ENCODE measurements at places on chromosomes 6 and 20.

DNA sequence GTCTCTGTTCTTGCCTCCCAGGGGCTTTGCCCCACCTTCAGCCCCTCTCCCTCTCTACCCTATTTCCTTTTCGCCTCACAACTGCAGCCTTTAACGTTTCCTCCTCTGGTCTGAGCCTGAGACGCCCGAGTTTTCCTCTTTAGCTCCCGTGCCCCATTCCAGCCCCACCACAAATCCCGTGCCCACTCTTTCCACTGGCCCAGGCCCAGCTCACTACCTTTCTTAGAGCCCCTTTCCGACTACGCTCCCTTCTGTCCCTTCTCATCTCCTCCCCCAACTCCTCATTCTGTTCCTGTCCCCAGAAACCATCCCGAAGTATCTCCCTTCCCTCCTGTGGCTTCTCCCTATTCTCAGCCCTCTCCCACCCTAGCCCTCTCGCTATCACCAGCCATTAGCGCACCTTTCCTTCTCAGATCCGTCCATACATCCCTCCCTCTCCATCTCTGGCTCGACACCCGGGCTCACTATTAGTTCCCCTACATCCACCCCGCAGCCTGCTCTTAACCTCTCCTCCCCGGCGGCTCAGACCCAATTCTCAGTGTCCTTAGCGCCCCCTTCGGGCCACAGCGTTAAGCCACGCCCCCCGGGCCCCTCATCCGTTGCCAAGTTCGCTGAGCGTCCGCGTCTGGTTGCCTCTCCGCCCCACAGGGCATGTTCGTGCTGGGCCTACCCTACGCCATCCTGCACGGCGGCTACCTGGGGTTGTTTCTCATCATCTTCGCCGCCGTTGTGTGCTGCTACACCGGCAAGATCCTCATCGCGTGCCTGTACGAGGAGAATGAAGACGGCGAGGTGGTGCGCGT lies 2.7 kb downstream of the SLC32A1 start:
- DNase-seq: peak; percentile 43

DNA sequence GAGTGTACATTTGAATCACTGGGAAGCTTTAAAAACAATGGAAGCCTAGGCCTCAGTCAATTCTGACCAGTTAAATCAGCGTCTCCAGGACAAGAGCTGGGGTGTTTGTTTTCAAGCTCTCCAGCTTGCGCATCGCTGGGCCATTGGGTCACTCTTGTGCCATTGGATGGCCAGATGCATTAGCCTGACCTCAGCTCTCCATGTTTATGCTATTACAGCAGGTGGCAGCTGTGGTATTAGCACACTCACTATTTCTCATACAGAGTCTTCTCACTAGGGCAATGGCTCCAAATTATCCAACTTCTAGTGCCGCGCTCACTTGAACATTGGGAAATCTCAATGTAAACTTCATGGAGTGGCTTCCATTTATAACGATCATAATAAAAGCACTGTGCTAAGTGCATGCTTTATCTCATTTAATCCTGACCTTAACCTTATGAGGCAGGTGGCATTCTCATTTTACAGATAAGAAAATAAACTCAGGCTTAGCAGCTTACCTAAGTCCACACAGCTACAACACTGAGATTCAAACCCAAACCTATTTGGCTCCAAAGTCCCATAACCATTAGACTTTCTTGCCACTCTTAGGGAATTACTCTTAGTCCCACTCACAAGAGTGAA lies 108.8 kb downstream of the PPP1R14C start:
- DNase-seq: no peak

- DNase-seq: no peak
Observed at GRCh38 chr6:18429655-18430297, 42.6 kb downstream of the RNF144B start.

GRCh38 chr20:44594730-44595129 lies 12.4 kb downstream of the PKIG start:
- peak; percentile 81 for DNase-seq

GRCh38 chr6:136980070-136980469 lies 58.0 kb downstream of the SLC35D3 start:
- DNase-seq: no peak

DNA sequence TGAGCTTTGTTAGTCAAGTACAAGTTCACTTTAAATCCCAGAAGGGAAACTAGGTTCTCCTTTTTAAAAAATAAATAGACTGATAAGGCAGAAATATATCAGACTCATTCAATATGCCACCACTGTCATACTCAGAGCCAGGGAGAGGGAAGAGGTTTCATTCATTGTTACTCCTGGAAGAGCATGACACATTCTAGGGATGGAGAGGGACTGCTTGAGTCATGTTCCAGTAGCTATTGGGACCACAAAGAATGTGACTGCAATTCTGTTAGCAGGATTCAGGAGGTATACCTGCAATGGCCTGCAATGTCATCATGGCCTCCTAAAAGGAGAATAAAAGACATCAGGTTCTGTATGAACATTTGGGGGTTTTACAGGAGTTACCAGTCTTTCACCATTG lies 167.6 kb downstream of the TFAP2B start:
- DNase-seq: peak; percentile 1

All from ELR (cell line).